Stimulated activated CD8-positive, alpha-beta memory T cell treated with anti-CD3 and anti-CD28 coated beads, Interleukin-2, amount 100 ng/mL, for 1 hour (primary cell): ENCODE measurements at places on chromosomes 7 and 10.

- no peak for DNase-seq
These were observed 7.5 kb downstream of the SFXN2 start for GRCh38 chr10:102721954-102722353.

- DNase-seq: no peak
These were observed 10.2 kb downstream of the PYROXD2 start for GRCh38 chr10:98404571-98405359.

DNA sequence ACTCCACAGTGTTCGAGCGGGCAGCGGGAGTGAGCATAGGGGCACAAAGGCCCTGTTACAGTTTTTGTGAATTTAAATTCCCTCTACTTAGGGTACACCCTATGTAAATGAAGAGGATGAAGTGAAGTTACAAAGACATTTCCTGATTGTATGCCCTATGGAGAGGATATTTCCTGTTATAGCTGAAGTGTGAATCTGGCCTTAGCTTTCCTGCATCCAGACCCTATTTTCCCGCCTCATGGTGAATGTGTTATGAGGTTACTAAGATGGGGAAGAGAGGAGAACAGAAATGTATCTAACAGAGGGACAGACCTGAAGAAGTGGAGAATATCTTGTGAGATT lies 37.8 kb upstream of the COMMD3 start:
- no peak for DNase-seq

- no peak for DNase-seq
These were observed 20.2 kb downstream of the GNAI1 start for GRCh38 chr7:80154656-80155333.

GRCh38 chr10:3852147-3852904 lies 67.3 kb upstream of the KLF6 start:
- peak; percentile 31 for DNase-seq

GRCh38 chr7:74455291-74455804 lies 1.6 kb downstream of the GTF2IRD1 start:
- no peak for DNase-seq

GRCh38 chr7:57203161-57203791 lies 71.0 kb upstream of the ZNF479 start:
- no peak for DNase-seq

DNA sequence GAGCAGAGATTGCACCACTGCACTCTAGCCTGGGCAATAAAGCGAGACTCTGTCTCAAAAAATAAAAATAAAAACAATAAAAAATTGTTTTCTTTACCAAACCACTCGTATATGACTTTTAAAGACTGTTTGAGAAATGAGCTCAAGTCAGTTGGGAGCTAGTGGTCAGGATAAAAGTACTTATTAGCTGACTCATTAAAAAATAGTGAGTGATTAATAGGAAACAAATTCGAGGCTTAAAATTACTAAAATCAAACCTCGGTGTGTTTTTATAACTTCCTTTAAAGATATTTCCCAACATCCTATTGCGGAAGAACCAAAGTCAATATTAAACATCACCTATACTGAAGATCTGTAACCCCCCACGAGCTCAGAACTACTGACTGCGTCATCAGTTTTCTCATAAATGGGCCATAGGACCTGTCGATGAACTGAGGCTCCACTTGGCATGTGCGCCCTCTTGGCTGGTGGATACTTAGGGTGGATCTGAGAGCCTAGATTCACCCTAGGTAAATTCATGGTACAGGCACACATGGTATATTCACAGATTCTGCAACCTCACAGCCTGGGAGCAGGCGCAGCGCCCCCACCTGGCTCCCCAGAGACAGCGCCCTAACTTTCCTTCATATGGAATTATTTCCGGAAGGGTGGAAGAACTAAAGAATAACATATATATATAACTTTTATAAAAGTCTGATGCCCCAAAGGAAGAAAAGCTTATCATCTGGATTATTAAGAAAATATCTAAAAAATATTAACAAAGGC lies 9.2 kb downstream of the MKI67 start:
- DNase-seq: no peak

DNA sequence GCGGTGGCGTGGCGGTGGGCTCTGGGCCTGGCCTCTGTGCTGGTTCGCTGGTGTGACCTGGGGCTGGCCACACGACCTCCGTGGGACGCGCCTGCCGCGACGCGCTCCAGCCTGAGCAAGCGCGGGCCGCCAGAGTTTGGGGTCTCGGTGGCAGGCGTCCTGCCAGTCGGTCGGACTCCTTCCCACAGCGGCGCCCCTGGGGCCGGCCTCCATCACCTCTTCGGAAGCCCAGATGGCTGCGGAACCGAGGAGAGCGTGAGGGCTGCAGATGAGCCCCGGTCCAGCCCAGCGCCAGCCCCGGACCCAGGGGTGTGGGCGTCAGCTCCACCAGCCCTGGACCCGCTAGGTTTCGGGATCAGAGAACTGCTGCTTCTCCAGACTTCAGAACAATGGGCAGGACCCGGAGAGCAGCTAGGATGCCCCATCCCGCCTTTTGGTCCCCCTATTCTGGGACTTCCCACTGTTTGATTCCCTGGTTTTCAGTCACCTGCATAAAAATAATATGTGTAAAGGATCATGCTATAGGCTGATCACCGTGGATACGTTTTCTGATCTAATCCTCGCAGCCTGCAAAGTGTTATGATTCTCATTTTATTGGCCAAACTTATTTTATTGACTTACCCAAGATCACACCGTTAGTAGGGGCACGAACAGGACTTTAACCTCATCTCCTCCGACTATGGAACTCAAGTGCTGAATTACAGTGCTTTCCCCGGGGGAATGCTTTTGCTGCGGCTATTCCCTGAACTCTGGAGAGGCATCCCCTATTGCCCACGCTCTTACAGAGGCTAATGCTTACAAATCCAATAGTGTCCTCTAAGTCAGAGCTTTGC lies 2.8 kb downstream of the CYP26C1 start:
- DNase-seq: no peak

DNA sequence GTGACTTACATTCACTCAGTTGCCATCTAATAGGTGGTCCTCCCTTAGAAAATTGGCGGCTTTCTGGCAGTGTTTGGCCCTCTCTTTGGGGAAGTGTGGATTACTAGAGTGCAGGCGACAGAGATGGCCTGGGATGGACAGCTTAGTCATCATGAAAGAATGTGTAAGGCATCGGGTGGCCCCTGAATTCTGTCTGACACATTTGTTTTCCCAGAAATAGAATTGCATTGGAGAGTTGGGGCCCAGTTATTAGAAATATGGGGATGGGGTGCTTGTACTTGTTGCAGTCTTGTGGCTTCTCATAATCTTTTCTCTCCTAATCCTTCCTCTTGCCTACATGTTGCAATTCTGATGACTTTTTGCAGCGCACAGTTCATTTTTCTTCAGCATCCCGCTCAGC lies 13.8 kb downstream of the TCF7L2 start:
- DNase-seq: no peak

DNA sequence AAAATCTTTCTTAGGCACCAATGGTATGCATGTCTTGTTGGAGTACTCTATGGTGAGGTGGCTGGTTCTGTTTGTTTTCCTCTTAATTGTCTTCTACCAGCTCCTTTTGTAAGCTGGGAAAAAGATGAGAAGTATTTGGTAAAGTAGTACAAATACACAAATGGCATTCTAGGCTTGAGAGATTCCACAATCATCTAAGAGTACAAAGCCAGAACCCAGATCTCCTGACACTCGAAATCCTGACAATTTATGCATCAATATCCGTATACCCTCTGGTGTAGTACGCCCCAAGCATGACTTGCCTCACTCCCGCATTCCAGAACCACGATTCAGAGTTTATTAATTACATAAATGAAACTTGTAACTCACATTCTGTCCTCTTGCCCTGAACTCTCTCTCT lies 43.5 kb downstream of the CDCA7L start:
- no peak for DNase-seq

DNA sequence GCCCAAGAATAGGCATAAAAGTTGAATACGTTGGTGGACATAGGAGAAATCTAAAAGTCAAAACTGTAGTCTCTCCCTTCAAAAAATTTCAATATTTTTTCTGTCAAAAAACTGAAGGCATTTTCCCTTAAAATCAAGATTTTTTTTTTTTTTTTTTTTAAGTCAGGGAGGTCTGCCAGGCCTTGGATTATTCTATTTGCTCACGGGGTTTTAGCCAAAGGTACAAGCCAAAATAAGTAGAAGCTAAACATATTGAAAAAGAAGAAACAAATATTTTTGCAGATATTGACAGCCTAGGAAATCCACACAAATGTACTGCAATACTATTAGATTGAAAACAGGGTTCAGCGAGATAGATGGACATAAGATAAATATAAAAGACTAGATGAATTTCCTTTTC lies 190.1 kb upstream of the PLXDC2 start:
- DNase-seq: no peak

DNA sequence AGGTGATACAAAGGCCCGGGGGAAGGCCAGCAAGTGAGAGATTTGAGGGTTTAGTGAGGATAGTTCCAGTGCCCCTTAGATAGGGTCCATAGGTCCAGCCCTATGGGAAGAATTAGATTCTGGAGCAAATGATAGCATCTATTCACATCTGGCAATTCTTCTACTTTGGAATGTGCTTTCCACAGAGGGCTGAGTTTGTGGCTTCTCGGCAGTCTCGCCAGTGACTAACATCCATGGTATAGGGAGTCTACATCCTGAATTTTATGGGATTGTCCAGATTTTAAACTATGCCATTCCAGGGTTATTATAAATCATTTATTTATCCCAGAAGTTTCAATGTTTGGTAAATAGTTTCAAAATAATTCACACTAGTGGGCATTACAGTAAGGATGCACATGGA lies 207.3 kb upstream of the ADO start:
- no peak for DNase-seq

- peak; percentile 32 for DNase-seq
These were observed 83.8 kb upstream of the GPR26 start for GRCh38 chr10:123582084-123582989.

- no peak for DNase-seq
These were observed 4.3 kb downstream of the NEBL start for GRCh38 chr10:20892796-20893195.

DNA sequence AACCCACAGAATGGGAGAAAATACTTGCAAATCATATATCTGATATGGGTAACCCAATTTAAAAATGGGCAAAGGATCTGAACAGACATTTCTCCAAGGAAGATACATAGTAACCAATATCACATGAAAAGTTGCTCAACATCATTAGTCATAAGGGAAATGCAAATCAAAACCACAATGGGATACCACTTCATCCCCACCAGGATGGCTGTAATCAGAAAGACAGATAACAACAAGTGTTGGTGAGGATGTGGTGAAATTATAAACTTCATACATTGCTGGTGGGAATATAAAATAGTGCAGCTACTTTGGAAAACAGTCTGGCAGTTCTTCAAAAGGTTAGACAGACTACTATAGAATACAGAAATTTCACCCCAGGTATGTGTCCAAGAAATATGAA lies 19.3 kb downstream of the AOC1 start:
- no peak for DNase-seq

DNA sequence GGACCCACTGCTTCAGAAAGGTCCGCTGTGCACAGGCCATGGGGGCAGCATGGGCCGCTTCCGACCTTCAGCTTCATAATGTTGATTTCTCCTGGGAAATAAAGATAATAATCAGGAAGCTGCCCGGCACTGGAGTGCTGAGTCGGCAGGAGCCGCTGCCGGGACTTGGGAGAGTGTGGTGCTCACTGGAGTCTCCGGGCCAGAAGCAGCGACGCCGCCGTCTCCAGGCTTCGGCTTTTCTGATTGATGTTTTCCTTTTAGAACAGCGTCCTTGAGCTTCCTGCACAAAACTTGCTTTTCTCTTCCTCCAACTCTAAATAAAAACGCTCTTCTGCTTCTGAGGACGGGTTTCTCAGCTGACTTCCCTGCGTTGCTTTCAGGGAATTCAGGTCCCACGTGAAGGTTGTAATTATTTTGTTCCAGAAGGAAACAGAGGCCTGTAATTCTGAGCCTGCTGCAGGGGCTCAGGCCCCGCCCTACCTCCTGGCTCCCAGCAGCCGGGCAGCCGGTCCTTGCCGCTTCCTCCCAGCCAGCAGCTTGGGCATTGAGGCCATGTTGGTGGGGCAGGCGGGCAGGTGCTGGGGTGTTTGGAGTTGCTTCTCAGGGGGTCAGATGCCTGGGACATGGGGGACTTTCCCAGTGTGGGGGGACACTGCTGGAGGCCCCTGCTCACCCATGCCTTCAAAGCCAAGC lies 14.7 kb downstream of the PWWP2B start:
- DNase-seq: no peak

DNA sequence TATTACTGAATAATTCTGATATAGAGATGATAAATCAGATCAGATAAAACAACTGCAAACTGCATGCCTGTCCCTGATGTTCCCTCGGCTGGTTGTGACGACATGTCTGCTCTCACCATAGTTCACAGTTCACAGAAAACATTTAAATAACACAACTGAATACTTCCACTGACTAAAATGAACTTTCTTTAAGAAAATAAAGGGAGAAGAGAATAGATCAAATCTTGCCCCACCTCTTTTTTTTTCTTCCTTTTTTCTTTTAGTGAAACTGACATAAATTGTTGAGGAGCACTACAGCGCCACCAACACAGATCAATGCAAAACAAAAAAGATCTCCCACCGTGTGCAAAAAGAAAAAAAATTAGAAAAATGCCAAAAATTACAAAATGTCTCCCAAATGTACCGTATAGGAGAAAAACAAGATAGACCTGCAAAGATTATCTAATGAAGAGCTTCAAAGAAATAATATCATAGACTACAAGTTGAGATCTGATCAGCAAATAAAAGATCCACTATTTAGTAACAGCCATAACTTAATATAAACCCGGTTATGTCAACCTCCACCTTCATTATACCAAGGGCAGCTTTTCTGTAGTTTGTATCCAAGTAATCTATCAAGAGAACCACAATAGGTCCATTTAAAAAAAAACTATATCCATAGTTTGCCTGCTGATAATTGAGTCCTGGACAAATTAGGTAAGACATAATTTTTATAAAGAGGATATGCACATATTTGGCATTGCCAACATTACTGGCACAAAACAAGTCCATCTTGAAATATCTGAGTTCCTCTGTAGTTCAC lies 30.7 kb upstream of the EPC1 start:
- no peak for DNase-seq

- no peak for DNase-seq
These were observed 264.4 kb downstream of the TNS3 start for GRCh38 chr7:47317487-47317886.

GRCh38 chr10:92530421-92530820 lies 43.5 kb downstream of the IDE start:
- no peak for DNase-seq

- no peak for DNase-seq
These were observed 369.0 kb downstream of the PARD3 start for GRCh38 chr10:34446049-34446448.

GRCh38 chr7:88042157-88042556 lies 108.1 kb downstream of the ADAM22 start:
- no peak for DNase-seq

- no peak for DNase-seq
These were observed 64.4 kb downstream of the ENTPD1 start for GRCh38 chr10:95820363-95820762.
